ENCODE measurements at places on chromosomes 2 and 18.

DNA sequence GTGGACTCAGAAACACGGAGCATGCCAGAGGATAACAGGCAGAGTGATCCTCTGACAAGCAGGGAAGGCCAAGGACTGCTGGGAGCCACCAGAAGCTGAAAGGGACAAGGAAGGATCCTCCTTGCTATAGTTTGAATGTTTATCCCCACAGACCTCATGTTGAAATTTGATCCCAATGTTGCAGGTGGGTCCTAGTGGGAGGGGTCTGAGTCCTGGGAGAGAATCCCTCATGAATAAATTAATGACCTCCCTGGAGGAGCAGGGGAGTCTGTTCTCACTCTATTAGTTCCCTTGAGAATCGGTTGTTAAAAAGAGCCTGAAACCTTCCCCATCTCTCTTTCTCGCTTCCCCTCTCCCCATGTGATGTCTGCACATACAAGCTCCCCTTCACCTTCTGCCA, 124.4 kb downstream of the FBXO15 start:
- DNase-seq = no peak

DNA sequence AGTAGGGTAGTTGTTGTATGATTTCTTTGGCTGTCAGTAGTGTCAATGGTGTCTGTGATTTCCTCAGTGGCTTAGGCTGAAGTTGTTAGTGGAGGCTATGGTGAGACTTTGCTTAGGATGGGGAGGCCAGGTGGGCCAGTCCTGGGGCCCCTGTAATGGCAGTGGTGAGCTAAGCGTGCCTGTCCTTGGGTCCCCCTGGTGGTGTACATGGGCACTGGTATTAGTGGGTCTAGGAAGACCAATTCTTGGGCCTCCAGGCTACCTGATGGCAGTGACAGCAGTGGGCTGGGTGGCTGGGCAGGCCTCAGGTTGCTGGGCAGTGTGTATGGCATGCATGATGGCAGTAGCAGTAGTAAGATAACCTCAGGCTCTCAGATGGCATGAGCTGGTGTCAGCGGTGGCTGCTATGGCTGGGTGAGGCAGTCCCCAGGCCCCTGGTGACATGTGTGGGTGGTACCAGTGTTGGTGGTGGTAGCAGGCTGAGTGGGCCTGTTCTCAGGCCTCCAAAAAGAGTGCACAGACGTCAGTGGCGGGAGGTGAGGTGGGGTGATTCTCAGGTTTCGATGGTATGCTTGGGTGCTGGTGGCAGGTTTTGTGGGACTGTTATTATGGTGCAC, 103.2 kb downstream of the KLHL14 start:
- DNase-seq = peak; percentile 11

- DNase-seq = no peak
These were observed 9.8 kb downstream of the WDR43 start for GRCh38 chr2:28904295-28904694.

GRCh38 chr2:217797165-217797564, 205.6 kb downstream of the TNS1 start:
- no peak for DNase-seq

DNA sequence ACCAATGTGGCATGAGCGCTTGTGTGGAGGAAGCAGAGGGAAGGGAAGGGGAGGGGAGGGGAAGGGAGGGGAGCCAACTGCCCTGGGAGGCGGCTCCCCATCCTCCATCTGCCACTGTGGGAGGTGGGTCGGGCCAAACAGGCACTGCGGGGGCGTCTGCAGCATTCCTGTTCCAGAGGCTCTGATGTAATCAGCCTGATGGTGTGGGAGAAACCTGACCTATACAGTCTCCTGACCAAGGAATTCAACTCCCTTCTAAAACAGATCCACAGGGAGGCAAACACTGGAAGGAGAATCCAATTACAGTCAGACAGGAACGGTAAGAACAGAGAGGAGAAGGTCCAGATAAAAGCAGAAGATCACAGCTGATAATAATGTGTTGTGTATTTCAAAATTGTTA, 88.8 kb downstream of the CD8B2 start:
- DNase-seq = no peak

GRCh38 chr2:207044379-207045362, 105.4 kb downstream of the CPO start:
- no peak for DNase-seq

- DNase-seq = no peak
These were observed 41.2 kb downstream of the PAX3 start for GRCh38 chr2:222257645-222258044.

Data from activated CD4-positive, alpha-beta T cell treated with anti-CD3 and anti-CD28 coated beads for 48 hours (primary cell).